Vagina (tissue), 2 donors: ENCODE measurements at places on chromosomes 2 and 18.

DNA sequence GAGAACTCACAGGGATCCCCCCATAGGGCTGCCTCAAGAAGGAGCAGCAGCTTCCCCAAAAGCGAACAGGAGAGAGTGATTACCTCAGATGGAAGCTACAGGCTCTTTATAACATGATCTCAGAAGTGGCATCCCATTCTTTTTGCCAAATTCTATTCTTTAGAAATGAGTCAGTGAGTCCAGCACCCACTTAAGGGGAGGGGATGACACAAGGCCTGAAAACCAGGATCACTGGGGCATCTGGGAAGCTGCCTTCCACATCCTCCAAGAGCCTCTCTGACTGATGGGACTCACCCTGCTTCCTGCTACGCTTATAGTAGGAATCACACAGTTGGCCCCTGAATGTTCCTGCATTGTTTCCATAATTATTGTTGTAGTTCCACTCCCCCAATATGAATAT lies 96.5 kb downstream of the MAPK4 start:
- no peaks in the 10 kb centered on the region for H3K4me1 ChIP-seq
- H3K4me3 ChIP-seq: no peak overlapping the region
- H3K27me3 ChIP-seq: no peaks in the 10 kb centered on the region
- H3K27ac ChIP-seq: no peak overlapping the region
- no peaks in the 10 kb centered on the region for H3K36me3 ChIP-seq

GRCh38 chr2:80153151-80153550 lies 151.4 kb downstream of the LRRTM1 start:
- no peak overlapping the region for H3K4me3 ChIP-seq
- no peak overlapping the region for H3K27ac ChIP-seq
- no peaks in the 10 kb centered on the region for H3K36me3 ChIP-seq
- no peaks in the 10 kb centered on the region for H3K27me3 ChIP-seq
- DNase-seq: no peak

DNA sequence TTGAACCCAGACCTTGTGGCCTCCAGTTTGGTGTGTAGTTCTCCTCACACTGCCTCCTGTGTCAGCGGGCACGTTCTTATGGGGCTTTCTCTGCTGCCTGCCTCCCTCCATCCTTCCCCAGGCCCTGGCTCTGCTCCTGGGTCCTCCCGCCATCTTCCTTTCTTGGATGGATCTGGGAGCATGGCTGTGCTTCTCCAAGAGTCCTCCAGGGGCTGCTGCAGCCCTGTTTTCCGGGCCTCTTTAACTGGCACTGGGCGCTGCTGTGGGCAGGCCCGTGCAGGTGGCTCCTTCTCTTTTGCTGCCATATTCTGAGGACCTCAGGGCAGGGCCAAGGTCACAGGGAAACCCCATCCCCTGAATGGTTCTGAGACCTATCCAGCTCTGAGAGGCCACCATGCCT lies 17.8 kb downstream of the THNSL2 start:
- H3K4me3 ChIP-seq: no peak overlapping the region
- H3K4me1 ChIP-seq: no peaks in the 10 kb centered on the region
- H3K36me3 ChIP-seq: no peaks in the 10 kb centered on the region
- peak; percentile 60 for DNase-seq
- H3K27me3 ChIP-seq: no peaks in the 10 kb centered on the region

DNA sequence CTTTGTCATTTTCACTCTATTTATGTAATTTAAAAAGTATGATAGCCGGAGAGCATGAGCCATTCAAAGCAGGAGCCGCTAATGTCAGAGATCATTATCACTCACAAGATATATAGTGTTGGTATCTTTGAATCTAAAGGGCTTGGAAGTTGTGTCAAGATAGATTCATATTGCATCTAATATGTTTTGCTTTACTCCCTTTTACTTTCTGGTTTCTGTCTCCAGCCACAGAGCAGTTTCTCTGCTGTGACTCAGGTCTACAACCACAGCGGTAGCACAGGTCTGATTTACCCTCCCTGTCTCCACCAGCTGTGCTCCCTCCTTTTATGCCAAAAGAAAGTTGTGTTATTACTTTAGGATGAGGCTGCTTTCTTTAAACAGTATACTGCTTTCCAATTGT lies 424.0 kb downstream of the ARHGAP15 start:
- no peak overlapping the region for H3K27ac ChIP-seq
- H3K36me3 ChIP-seq: no peaks in the 10 kb centered on the region
- no peak for DNase-seq
- H3K27me3 ChIP-seq: no peaks in the 10 kb centered on the region
- peaks cover 6% of the 10 kb centered on the region for H3K4me1 ChIP-seq
- H3K4me3 ChIP-seq: no peak overlapping the region

GRCh38 chr18:48711651-48712486 lies 173.0 kb downstream of the CTIF start:
- DNase-seq: no peak
- H3K4me3 ChIP-seq: no peak overlapping the region
- no peak overlapping the region for H3K27ac ChIP-seq
- H3K27me3 ChIP-seq: no peaks in the 10 kb centered on the region
- H3K36me3 ChIP-seq: no peaks in the 10 kb centered on the region

GRCh38 chr18:77013811-77014521 lies 118.6 kb downstream of the MBP start:
- peaks cover 11% of the 10 kb centered on the region for H3K36me3 ChIP-seq
- H3K27me3 ChIP-seq: no peaks in the 10 kb centered on the region
- no peak overlapping the region for H3K4me3 ChIP-seq
- peak overlapping the region; percentile 69 for H3K27ac ChIP-seq
- peaks cover 25% of the 10 kb centered on the region for H3K4me1 ChIP-seq

GRCh38 chr2:761384-761783 lies 84.2 kb upstream of the TMEM18 start:
- no peak overlapping the region for H3K27ac ChIP-seq
- no peaks in the 10 kb centered on the region for H3K4me1 ChIP-seq
- H3K27me3 ChIP-seq: no peaks in the 10 kb centered on the region
- DNase-seq: no peak

DNA sequence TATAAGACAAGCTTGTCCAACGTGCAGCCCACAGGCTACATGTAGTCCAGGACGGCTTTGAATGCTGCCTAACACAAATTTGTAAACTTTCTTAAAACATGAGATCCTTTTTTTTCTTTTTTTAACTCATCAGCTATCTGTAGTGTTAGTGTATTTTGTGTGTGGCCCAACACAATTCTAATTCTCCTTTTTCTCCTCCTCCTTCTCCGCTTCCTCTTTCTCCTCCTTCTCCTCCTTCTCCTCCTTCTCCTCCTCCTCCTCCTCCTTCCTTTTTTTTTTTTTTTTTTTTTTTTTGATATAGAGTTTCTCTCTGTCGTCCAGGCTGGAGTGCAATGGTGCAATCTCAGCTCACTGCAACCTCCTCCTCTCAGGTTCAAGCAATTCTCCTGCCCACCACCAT lies 39.3 kb upstream of the GTF2A1L start:
- no peak overlapping the region for H3K27ac ChIP-seq
- no peak for DNase-seq

GRCh38 chr18:38602341-38602740 lies 1036.7 kb upstream of the CELF4 start:
- DNase-seq: no peak
- H3K27me3 ChIP-seq: no peaks in the 10 kb centered on the region
- H3K4me1 ChIP-seq: no peaks in the 10 kb centered on the region
- no peaks in the 10 kb centered on the region for H3K36me3 ChIP-seq
- H3K27ac ChIP-seq: no peak overlapping the region
- no peak overlapping the region for H3K4me3 ChIP-seq

DNA sequence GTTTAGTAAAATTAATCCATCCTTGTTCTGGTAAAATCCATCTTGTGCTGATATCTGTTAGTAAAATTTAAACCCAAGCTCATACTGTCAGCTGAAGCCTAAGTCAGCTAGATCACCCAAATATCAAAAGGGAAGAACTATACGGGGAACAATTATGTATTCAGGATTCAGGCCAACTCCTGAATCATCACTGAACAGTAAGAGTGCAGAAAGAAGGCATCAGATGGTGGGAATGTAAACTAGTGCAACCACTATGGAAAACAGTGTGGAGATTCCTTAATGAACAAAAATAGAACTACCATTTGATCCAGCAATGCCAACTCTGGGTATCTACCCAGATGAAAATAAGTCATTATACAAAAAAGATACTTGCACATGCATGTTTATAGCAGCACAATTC lies 81.8 kb downstream of the RAPGEF4 start:
- H3K4me3 ChIP-seq: no peak overlapping the region
- no peaks in the 10 kb centered on the region for H3K27me3 ChIP-seq
- no peak overlapping the region for H3K27ac ChIP-seq

- no peaks in the 10 kb centered on the region for H3K36me3 ChIP-seq
- no peak for DNase-seq
- H3K27ac ChIP-seq: peak overlapping the region; percentile 92
Measured at GRCh38 chr2:10079266-10079869, 843 bp downstream of the CYS1 start.

- no peak for DNase-seq
- H3K4me1 ChIP-seq: no peaks in the 10 kb centered on the region
- no peak overlapping the region for H3K27ac ChIP-seq
- no peak overlapping the region for H3K4me3 ChIP-seq
Measured at GRCh38 chr18:10387399-10387798, 67.0 kb upstream of the APCDD1 start.

GRCh38 chr2:68391099-68391498 lies 26.0 kb downstream of the PLEK start:
- peaks cover 9% of the 10 kb centered on the region for H3K4me1 ChIP-seq
- no peaks in the 10 kb centered on the region for H3K27me3 ChIP-seq
- H3K27ac ChIP-seq: no peak overlapping the region
- H3K4me3 ChIP-seq: no peak overlapping the region
- no peaks in the 10 kb centered on the region for H3K36me3 ChIP-seq
- no peak for DNase-seq

- H3K27me3 ChIP-seq: no peaks in the 10 kb centered on the region
- no peaks in the 10 kb centered on the region for H3K4me1 ChIP-seq
- DNase-seq: no peak
- no peaks in the 10 kb centered on the region for H3K36me3 ChIP-seq
Measured at GRCh38 chr2:9030841-9031240, 27.4 kb upstream of the MBOAT2 start.

DNA sequence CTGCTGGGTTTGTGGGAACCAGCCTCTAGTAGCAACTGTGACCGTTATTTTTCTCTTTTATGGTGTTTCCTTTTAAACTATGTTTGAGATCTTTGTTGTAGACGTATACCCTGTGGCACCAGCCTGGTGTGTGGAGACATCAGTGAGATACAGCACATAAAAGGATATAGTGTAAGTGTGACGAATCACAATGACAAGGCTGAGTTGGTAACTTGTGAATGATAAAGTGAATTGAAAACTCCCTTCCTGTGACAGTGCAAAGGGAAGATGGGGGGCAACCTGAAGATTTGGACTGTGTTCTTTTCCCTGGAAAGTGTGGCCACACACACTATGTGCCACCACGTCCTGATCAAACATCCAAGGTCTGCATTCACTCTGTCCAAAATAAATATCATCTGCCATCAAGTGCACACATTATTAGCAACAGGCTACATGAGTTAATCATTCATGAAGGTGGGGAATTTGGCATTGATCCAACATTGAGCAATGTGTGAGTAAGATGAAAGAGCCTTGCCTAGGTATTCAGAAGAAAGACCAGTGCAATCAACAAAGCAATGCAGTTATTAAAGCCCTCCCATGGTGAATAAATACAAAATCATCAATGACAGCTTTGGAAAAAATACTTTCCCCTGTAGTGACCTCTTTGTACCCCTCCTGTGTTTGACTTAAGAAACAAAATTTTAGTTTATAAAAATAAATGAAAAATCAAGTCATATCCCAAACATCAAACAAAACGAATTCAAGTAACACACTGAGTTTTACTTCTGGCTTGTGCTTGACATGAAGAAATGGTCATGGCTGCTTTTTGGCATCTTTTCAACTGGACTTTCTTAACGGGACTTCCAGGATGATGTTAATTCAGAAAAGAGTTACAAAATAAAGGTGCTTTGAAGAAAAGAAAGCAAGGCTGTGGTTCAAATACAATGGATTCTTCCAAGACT lies 1280.5 kb upstream of the ZEB2 start:
- H3K4me3 ChIP-seq: no peak overlapping the region
- no peaks in the 10 kb centered on the region for H3K36me3 ChIP-seq
- DNase-seq: no peak
- no peak overlapping the region for H3K27ac ChIP-seq

DNA sequence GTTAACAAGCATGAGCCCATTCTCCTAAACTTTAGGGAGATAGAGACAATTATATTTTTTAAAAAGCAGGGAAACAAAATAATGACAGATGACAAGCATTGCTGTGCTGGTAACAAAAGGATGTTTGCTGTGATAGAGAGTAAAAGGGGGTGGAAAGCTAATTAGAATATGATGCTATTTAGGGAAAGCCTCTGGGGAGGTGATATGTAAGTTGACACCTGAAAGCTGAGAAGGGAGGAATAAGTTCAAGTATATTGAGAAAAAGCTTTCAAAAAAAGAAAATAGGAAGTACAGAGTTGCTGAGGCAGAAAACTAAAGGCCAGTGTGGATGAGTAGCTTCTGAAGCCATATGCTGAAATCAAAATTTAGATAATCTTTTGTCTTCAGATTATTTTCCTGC lies 565.2 kb upstream of the NRXN1 start:
- DNase-seq: no peak
- no peaks in the 10 kb centered on the region for H3K4me1 ChIP-seq
- no peak overlapping the region for H3K27ac ChIP-seq
- H3K4me3 ChIP-seq: no peak overlapping the region

GRCh38 chr2:65299246-65299645 lies 71.6 kb downstream of the ACTR2 start:
- no peaks in the 10 kb centered on the region for H3K36me3 ChIP-seq
- DNase-seq: no peak
- H3K27ac ChIP-seq: peak overlapping the region; percentile 71
- peaks cover 37% of the 10 kb centered on the region for H3K4me1 ChIP-seq

- DNase-seq: no peak
- no peaks in the 10 kb centered on the region for H3K27me3 ChIP-seq
- peak overlapping the region; percentile 92 for H3K27ac ChIP-seq
- H3K4me1 ChIP-seq: peaks cover 44% of the 10 kb centered on the region
Measured at GRCh38 chr2:69641887-69642708, 1.4 kb downstream of the AAK1 start.

GRCh38 chr18:77177009-77177408 lies 44.4 kb upstream of the MBP start:
- H3K4me1 ChIP-seq: no peaks in the 10 kb centered on the region
- no peaks in the 10 kb centered on the region for H3K27me3 ChIP-seq
- H3K36me3 ChIP-seq: no peaks in the 10 kb centered on the region
- no peak for DNase-seq

- H3K4me1 ChIP-seq: peaks cover 30% of the 10 kb centered on the region
- H3K27me3 ChIP-seq: no peaks in the 10 kb centered on the region
- H3K27ac ChIP-seq: peak overlapping the region; percentile 95
- H3K36me3 ChIP-seq: no peaks in the 10 kb centered on the region
- H3K4me3 ChIP-seq: peak overlapping the region; percentile 84
Measured at GRCh38 chr2:219496247-219496824, 2.4 kb upstream of the GMPPA start.
